Stimulated activated naive CD4-positive, alpha-beta T cell (primary cell): ENCODE measurements at places on chromosomes 7 and 10.

DNA sequence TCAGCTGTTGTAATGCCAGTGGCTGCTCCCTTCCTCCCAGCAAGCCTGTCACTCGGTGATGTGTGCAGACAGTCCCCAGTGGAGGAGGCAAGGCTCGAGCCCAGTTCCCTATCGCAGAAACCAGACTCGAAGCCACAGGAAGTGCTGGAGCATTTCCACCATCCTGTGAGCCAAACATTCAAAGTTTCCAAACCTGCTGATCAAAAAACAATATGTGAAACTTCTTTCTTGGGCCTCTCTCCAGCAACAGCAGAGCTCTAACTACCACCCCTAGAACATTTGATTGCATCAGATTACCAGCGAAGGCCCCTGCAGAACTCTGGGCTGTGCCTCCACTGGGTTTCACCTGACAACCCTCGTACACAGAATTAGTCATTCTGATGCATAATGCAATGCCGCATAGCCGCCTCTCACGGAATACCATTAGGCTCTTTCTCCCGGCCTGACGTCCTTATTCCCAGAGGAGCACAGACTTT lies 94.0 kb downstream of the ELMO1 start:
- no peak for DNase-seq

DNA sequence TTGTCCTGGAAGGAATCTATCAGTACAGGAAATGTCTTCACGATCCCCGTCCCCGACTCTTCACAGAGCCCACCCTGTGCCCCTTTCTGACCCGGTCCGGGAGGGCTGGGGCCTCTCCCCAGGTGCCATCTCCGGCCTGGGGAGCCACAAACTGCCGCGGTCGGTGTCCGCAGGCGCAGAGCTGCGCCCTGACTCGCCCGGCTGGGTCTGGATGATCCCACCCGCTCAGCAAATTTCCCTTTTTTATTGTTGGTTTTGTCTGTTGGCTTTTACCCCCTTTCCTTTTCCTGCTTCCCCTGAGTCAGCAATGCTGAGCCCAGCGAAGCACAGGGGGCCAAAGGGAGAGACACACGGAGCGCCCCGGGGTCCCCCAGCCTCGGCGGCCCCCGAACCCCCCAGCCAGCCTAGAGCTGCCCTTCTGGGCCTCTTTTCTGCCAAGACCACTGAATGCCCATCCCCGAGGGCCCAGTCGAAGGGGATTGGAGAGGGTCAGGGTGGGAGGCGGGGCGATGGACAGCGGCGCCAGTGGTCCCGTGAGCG lies 30.9 kb downstream of the LEP start:
- no peak for DNase-seq

DNA sequence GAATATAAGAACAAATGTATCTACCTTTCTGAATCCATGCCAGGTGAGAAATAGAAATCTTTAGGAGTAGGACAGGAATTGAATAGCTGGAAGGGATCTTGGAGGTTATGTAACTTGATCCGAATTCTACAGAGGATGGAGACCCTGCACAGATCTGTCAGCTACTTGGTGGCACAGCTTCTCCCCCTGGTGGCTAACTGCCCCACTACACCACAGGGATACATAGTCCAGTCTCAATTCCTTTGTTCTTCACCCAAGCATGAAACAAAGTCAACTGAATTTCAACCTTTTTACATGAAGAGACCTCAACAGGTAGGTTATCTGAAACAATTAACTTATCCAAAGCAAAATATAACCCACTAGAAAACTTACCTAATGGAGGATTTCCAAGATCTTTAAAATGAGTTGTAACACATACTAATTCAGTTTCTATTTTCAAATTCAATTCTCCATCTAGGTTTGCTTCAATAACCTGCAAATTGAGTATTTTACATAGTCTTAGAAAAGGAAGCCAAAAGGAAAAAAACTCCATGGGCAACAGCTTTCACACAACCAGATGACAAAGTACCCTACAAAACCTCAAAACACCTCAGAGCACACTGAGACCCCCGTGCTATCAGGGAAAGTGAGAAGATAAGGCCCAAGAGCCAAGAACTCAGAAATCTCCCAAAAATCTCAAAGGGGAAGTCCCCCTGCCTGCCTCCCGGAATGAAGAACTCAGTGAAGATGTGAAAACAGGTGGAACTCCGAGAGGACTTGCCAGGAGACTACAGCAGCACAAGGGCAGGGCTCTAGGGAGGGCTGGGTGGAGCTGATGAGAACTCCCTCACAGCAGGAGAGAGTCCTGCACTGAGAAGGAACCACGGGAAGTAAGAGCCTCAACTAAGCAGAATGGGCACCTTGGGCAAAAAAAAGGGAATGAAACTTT lies 10.3 kb downstream of the HUS1 start:
- DNase-seq, result peak; percentile 2

- no peak for DNase-seq
These were observed 131.7 kb downstream of the RTKN2 start for GRCh38 chr10:62136931-62137330.

- no peak for DNase-seq
These were observed 6.7 kb upstream of the MNX1 start for GRCh38 chr7:157017149-157017548.

DNA sequence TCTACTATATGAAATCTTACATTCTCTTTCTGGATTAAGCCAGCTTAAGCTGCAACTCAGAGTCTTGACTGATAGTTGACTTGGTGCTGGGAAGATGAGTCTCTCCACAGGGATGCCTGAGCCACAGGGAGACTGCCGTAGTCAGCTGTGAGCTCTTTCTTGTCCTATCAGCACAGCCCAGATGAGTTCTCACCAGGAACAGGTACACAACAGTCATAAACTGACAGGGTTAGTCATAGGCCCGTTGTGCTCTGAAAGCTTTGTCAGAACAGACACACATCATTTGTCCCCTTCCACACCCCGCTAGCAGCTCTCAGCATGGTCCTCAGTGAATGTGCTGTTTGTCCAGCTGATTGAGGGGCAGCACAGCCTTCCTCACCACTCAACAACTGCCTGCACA lies 221.6 kb downstream of the RPS24 start:
- no peak for DNase-seq

- DNase-seq, result no peak
These were observed 43.1 kb downstream of the CUX1 start for GRCh38 chr7:101860316-101861217.

GRCh38 chr10:42948040-42948439 lies 128.8 kb upstream of the RET start:
- DNase-seq, result no peak

GRCh38 chr10:98226508-98227144 lies 41.4 kb downstream of the LOXL4 start:
- DNase-seq, result no peak

DNA sequence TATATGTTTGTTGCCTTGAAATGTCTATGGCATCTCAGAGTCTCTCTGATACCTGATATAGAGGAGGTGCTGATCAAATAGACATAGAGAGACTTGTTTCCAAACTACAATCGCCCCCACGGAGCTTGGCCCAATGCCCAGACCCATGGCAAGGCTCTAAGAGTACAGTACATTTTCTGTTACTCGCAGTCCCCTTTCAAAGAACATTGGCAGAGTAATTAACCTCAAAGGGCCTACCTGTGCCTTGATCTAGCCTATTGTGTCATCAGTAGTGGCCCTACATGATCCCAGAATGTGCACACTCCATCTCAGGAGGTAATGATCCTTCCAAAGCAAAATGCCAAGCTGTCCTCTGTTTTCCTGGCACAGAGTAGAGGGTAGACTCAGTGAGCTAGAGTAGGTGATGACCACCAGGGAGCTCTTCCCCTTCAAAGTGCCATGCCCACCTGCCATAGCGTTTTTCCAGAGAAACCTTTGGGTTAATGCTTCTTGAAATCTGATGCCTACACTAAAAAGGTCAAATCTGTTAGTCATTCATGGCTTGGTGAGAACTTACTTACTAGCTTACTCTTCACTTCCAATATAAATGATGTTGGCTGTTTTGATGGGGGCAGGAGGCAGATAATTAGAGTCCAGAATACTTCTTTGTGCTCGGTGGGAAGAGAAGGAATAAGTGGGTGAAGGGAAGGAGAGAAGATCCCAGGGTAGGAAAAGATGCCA lies 41.2 kb upstream of the ACSL5 start:
- DNase-seq, result no peak

DNA sequence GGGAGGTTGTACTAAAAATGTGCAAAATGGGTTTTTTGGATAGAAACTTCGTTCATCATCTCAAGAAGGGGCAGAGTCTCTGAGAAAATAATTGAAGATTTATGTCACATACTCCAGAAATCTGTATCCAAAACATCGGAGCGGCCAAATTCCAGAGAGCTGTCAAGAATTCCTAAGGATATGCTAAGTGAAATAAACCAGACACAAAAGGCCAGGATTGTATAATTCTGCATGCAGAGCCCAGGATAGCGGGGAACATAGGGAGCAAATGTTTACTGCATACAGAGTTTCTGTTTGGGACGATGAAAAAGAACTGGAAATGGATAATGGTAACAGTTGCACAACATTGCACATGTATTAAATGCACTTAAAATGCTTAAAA lies 224.2 kb upstream of the AUTS2 start:
- DNase-seq, result no peak

- no peak for DNase-seq
These were observed 159.6 kb downstream of the NRP1 start for GRCh38 chr10:33174674-33175434.

DNA sequence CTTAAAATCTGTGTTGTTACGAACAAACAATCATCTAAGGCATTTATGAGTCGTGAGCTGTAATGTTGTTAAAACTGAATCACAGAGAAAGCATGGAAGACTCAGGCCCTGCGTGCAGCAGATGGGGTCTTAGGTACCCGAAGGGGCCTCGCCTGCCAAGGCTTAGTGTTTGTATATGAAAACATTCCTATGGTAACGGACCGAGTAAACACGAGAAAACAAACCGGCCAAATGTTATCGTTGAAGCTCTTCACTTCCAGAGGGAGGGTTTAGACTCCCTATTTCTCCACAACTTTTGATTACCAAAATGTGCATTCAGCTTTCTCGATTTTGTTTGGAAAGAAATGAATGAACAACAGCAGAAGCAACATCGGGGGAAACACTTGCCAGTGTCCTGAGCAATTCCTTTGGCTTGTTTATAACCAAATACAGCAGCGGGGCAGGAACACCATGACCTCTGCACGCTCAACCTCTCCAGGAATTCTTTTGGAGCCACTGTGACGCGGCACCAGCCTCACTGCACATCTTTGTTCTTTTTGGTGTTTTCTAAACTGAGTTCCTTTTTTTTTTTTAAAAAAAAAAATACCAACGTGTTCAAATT lies 121.6 kb upstream of the KLF6 start:
- DNase-seq, result no peak

DNA sequence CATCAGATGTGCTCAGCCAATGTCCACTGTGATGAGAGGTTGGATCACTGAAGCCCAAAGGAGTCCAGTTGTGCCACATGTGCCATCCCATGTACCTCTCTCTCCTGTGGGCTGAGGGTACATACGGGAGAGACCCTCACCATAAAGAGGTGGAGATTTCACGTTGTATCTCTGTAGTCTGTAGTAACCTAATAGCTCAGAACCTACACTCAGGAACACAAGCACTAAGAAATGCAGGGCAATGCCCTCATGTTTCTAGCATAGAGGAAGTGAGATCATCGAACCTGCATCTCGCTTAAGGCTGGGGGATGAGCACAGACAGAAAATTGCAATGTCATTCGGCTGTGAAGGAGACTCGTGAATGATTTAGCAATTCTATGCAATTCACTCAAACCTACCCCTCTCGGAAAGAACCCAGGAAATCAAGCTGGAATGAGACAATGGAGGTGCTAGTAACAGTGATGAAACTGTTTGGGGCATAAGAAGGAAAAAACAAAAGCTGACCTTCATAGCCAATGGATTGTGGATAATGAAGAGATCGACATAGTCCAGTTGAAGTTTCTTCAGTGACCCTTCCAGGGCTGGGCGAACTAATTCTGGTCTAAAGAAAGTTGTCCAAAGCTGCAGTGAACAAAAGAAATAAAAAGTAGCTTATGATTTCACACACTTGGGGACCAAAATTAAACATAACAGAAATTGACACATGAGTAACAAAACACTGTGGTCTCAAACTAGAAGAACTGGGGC lies 80.3 kb upstream of the UCN3 start:
- DNase-seq, result peak; percentile 5

DNA sequence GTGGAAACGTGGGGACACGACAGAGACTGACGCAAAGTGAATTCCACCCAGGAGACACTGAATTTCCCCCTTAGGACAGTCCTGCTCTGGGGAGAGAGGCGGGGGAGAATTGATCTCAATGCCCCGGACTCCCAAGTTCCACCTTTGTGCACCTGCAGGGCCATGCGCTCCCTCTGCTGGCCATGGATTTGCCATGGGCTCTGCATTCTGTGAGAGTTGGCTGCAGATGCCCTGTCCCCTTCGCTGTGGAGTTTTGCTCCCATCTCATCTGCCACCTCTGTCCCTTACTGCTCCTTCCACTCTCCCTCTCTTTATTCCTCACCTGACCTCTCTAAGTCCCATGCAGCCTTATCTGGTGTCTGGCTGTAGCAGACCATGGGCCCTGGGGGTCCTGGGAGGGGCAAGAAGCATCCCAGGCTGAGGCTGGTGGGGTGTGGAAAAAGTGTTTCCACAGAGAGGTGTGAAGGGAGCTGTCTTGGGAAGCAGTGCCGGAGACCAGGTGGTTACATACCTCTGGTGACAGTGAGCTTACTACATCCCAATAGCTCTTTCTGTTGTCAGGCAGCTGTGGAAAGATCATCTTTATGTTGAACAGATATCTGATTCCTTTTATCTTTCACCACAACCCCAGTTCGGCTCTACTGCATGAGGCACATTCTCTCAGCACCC lies 14.3 kb downstream of the GHRHR start:
- DNase-seq, result no peak

GRCh38 chr7:48049850-48050249 lies 14.5 kb downstream of the C7orf57 start:
- DNase-seq, result no peak

- no peak for DNase-seq
These were observed 23.5 kb downstream of the TMEM72 start for GRCh38 chr10:44934416-44935200.

DNA sequence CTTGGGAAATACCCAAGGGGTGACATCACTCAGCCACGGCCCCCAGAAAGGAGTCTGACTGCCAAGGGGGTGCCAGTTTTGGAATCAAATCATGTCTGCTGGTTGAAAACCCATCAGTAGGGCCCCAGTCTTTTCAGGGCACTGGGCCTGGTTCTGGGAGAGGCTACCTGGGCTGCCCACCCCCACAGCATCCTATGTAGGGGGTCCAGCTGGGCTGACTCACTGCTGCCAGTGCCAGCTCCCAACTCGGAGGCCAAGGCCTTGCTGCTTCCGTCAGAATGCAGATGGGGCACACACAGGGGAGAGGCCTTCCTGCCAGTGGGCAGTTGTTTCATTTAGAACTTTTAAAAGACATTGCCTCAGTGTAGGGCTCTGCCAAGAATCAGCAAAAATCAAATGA lies 39.5 kb upstream of the DMBT1 start:
- DNase-seq, result no peak
